ENCODE measurements at places on chromosomes 3 and 15. TPM values are rescaled to one million over a fixed set of nuclear protein-coding genes. Genes with fewer than 3 reads are reported as not detected.

GXYLT2 gene
- 0.52 TPM for total RNA-seq

- H3K27me3 ChIP-seq = no peaks in the 10 kb centered on the region
- DNase-seq = no peak
- no peak overlapping the region for H3K4me3 ChIP-seq
- no peaks in the 10 kb centered on the region for H3K4me1 ChIP-seq
Observed at GRCh38 chr3:70149714-70150400, 150.3 kb downstream of the SAMMSON start.

DNA sequence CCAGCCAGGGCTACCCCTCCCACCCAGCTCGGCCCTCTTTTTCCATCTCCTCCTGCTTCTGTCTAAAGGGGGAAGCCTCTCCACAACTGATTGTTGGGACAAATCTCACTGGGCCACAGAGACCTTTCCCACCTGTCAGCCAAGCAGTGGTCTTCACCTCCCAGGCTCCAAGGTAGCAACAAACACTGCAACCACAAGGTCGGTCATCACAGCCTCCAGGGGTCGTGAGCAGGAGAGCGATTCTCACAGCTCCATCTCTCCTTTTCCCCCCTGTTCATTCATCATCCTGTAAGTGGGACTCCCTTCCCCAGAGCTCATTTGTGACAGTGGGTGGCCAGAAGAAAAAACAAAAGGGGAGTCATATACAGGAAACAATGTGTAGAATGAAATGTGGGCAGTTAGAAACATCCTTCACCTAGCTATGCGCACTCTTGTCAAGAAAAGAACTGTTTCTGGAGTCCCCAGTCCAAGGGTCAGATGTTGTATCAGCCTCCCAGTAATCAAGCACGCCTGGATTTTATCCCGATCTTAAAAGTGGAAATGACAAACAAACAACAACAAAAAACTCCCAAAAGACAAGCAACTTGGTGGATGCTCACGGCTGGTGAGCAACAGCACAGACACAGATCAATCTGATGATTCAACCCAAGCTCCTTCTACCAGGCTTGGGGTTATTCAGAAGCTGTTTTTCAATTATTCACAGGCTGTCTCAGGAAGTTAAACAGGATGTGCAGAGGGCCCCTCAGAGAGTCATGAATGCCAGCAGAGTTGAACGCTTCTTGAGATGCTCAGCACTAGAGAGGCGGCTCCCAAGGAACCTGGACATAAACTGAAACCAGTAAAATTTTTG, 22.4 kb downstream of the LYZL4 start:
- no peak overlapping the region for H3K27ac ChIP-seq
- H3K27me3 ChIP-seq = peaks cover 86% of the 10 kb centered on the region
- H3K4me3 ChIP-seq = no peak overlapping the region
- no peak for DNase-seq
- H3K4me1 ChIP-seq = no peaks in the 10 kb centered on the region
- no peaks in the 10 kb centered on the region for H3K36me3 ChIP-seq

XIRP1 gene
- total RNA-seq = not detected

DNA sequence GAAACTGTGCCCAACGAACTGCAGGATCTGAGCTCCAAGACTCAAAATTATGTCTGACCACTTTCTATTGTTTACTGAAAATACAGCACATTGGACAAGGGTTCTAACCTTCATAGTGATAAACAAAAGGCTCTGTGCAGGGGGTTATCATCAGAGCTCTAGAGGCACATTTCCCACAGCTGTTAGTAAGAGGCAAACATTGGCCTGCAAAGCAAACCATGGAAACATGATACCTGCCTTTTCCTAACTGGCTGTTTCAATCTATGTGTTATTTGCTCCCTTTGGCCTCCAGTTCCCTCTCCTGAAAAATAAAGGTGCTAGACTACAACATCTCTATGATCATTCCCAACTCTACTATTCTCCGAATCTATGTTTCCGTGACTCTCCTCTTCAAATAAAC, 159.7 kb upstream of the ARHGEF26 start:
- H3K27ac ChIP-seq = no peak overlapping the region
- no peak overlapping the region for H3K4me3 ChIP-seq
- no peaks in the 10 kb centered on the region for H3K27me3 ChIP-seq
- H3K4me1 ChIP-seq = no peaks in the 10 kb centered on the region
- no peaks in the 10 kb centered on the region for H3K36me3 ChIP-seq
- DNase-seq = no peak

- no peaks in the 10 kb centered on the region for H3K27me3 ChIP-seq
- H3K27ac ChIP-seq = no peak overlapping the region
- H3K4me1 ChIP-seq = peaks cover 19% of the 10 kb centered on the region
- H3K36me3 ChIP-seq = peaks cover 8% of the 10 kb centered on the region
Observed at GRCh38 chr3:119258915-119259314, 18.2 kb upstream of the B4GALT4 start.

ARRDC4 gene
- total RNA-seq = 3.2 TPM

- H3K27me3 ChIP-seq = peaks cover 9% of the 10 kb centered on the region
- H3K4me3 ChIP-seq = no peak overlapping the region
- H3K27ac ChIP-seq = no peak overlapping the region
- DNase-seq = no peak
- no peaks in the 10 kb centered on the region for H3K36me3 ChIP-seq
- no peaks in the 10 kb centered on the region for H3K4me1 ChIP-seq
Observed at GRCh38 chr15:41218851-41219250, 11.7 kb downstream of the EXD1 start.

- peaks cover 8% of the 10 kb centered on the region for H3K4me1 ChIP-seq
- H3K4me3 ChIP-seq = no peak overlapping the region
- no peak overlapping the region for H3K27ac ChIP-seq
- DNase-seq = no peak
Observed at GRCh38 chr3:36695769-36696137, 68.6 kb downstream of the DCLK3 start.
